ENCODE measurements at places on chromosomes 4 and X.

DNA sequence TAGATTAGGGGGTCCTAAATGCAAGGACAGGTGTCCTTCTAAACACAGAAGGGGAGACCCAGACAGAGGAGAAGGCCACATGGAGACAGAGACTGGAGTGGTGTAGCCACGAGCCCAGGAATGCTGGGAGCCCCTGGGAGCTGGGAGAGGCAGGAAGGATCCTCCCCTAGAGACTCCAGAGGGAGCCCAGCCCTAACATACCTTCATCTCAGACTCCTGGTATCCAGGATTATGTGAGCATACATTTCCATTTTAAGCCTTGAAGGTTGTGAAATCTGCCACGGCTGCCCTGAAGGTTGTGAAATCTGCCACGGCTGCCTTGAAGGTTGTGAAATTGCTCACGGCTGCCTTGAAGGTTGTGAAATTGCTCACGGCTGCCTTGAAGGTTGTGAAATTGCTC is 148.4 kb downstream of the ASMT start:
- DNase-seq = no peak

DNA sequence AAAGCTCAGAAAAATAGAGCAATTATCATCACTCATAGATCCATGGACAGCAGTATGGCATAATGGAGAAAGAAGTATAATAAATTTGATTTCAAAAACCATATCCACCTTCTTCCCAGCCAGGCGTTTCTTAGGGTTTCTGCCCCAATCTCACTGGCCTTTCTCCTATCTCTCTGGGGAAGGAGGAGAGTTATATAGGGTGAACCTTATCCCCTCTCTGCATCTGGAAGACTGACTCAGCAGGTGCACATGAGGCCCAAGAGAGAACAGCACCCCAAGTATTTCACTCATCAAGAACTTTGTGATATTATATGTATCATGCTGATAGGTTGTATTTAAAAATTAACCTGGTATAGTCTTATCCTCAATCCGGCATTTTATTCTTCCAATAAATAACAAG is 318.8 kb upstream of the RASGEF1B start:
- DNase-seq = no peak

DNA sequence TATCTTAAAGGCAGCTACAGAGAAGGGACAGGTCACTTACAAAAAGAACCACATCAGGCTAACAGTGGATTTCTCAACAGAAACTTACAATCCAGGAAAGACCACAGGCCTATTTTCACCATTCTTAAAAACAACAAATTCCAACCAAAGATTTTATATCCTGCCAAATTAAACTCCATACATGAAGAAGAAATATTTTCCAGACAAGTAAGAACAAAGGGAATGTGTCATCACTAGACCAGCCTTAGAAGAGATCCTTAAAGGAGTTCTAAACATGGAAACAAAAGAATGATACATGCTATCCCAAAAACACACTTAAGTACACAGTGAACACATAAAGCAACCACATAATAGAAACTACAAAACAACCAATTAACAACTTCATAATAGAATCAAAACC is 105.6 kb downstream of the ANXA10 start:
- no peak for DNase-seq

DNA sequence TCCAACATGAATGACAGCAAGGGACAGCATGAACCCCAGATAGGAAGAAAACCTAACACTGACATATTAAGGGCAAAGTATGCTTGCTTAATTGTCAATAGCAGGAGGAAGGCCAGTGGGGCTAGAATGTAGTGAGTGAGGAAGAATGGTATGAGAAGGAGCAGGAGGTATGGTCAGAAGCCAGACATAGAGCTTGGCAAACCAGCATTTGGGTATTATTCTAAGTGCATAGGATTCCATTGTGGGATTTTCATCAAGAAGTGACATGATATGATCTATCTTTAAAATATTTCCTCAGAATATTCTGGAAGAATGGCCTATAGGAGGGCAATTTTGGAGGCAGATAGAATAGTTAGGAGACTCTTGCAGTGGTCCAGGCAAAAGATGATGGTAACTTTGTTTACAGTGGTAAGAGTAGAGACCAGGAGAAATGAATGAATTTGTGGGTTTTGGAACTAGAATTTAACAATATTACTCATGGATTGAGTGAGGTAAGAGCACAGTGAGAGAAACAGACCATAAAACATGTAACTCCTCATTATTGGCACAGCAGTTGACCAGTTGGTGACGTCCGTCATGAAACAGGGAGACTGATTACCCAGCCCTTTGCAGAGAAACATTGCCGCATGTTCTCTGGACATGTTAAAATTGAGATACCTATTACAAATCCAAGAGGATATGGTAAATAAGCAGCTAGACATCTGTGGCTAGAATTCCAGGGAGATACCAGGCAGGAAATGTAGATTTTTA is 246.5 kb upstream of the HS3ST1 start:
- DNase-seq = no peak

GRCh38 chr4:176191974-176192373 is 3.4 kb downstream of the SPATA4 start:
- DNase-seq = peak; percentile 25

GRCh38 chr4:148092316-148093014 is 349.7 kb downstream of the NR3C2 start:
- no peak for DNase-seq

DNA sequence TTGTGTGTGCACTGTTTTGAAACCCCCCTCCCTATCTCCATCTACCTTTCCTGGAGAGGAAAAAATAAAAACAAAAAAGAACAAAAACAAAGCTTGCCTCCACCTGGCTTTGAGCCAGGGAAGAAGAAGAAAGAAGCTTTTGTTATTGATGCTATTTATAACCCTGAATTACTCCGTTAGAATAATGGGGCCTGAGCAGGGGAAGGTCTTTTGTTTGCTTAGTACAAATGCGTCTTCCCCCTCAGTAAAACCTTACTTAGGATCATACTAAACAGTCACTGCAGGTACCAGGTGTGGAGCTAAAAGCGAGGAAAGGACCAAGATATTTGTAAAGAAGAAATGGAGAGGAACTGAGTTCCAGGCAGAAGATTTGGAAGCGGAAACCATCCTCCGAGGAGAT is 352.1 kb downstream of the KCNIP4 start:
- no peak for DNase-seq

DNA sequence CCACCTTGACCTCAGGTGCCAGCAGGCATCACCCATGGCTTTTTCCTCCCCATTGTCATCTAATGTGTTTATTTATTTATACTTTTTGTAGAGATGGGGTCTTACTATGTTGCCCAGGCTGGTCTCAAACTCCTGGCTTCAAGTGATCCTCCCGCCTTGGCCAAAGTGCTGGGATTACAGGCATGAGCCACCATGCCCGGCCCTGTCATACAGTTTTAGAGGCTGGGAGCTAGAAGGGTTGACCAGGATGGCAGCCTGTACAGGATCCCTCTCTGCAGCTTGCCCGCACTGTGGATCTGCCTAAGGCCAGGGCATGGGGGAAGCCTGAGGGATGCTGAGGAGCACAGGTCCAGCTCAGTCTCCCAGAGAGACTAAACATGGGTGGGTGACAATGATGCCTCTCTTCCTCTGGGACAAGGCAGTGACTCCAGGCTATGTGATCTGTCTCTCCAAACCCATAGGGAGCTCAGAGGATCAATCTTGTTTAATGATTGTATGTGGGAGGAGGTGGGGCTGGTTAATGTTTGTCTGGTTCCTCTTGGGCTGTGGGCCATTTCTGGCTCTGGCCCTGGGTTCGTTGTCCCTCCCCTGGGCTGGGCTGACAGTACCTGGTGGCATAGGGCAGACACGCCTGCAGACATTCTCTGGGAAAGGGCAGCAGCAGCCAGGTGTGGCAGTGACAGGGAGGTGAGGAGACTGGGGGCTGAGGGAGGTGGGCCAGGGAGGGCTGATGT is 8.3 kb upstream of the GJB1 start:
- DNase-seq = no peak

GRCh38 chr4:86220121-86220520 is 139.7 kb downstream of the MAPK10 start:
- DNase-seq = no peak

DNA sequence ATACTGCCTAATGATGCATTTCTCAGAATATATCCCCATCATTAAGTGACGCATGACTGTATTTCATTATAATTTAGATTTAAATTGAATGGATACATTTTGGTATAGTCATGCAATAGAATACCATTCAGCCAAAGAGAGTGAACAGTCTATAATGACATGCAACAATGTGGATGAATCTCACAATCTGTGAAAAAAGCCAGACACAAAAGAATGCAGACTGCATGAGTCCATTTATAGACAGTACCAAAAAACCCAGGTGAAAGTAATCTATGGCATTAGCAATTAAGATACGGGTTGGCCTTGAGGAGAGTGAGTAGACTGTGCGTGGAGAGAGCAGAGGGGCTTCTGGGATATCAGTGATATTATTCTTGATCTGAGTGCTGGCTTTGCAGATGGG is 239.7 kb upstream of the PGRMC2 start:
- DNase-seq = no peak

GRCh38 chr4:163755013-163755412 is 260.5 kb downstream of the TMA16 start:
- peak; percentile 0 for DNase-seq

DNA sequence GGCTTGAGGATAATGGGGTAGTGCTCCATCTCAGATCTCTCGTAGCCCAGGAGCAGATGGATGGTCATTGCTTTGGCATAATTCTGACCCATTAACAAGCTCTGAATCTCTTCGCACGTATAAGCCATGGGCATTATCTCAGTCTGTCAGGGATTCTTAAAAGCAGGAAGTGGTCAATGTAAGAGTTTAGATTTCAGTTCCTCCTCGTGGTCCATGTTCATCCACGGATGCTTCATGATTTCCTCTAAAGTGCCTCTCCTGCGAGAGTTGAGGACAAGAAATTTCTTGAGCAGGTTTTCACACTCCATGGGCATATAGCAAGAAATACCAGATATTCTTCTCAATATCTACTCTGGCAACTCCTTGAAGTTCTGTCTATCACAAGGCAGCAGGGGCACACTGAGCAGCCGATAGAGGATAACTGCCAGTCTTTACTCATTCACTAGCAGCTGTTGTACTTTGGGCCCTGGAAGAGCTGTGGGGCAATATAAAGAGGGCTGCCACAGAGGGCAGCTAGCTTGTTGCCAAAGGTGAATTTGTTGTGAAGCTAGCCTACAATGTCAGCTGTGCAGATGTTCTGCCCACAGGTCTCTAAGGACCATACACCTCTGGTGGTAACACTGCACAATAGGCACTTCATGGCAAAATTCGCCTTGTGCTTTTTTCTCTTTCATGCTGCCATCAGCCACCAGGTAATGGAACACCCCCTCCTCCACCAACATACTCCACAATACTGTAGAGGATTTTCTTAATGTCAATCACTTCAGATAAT is 52.0 kb upstream of the WDR17 start:
- DNase-seq = no peak

- DNase-seq = peak; percentile 92
These were observed 39.5 kb downstream of the HOPX start for GRCh38 chr4:56641494-56642051.

DNA sequence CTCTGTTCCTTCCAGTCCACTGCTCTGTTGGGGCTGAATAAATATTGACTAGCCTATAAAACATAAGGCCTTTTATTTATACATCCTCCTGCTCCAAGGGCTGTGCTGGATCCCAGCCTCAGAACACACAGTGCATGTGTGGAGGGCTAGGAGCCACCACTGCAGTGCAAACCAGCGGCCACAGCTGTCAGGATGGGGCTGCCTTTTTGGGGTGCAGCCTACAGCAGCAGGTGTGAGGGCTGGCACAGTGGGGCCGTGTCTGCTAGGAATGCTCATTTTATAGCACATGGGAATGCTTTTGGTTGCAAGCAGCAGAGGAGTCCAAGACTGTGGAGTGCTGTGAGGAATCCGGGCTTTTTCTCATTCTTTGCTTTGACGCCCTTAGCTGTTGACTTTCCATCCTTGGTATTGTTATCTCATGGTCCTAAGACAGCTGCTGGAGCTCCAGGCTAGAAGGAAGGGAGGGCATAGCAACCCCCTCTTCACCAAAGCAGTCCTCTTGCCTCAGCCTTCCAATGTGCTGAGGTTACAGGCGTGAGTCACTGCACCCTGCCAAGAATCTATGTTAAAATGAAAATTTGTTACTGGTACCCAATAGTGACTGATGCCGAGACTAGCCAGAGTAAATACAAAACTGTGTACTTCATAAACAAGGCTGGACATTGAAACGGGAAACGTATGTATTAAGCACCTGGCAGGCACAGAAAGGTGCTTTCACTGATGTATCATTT is 334.3 kb upstream of the GATB start:
- DNase-seq = no peak

GRCh38 chr4:82500435-82501153 is 61.2 kb downstream of the TMEM150C start:
- DNase-seq = peak; percentile 60

- DNase-seq = no peak
These were observed 253.5 kb upstream of the GATB start for GRCh38 chr4:152014280-152014679.

GRCh38 chr4:1152290-1152689 is 20.1 kb downstream of the SPON2 start:
- DNase-seq = no peak

GRCh38 chr4:165194368-165194767 is 13.0 kb upstream of the KLHL2 start:
- no peak for DNase-seq

DNA sequence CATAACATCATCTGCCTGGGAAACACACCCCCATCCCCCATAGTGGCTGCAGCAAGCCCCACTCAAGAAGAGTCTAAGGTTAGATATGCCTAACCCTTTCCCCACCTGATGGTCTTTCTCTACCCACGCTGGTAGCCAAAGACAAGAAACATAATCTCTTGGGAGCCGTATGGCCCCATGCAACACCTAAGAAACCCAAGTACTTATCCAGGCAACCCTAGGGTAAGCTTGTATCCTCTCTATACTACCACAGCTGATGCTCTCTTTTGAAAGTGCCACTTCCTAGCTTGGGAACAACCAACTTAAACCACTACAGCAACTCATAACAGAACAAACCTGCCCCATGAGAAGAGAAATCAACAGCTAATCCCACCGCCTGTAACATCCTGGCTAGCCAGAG is 161.1 kb downstream of the MSN start:
- DNase-seq = no peak

DNA sequence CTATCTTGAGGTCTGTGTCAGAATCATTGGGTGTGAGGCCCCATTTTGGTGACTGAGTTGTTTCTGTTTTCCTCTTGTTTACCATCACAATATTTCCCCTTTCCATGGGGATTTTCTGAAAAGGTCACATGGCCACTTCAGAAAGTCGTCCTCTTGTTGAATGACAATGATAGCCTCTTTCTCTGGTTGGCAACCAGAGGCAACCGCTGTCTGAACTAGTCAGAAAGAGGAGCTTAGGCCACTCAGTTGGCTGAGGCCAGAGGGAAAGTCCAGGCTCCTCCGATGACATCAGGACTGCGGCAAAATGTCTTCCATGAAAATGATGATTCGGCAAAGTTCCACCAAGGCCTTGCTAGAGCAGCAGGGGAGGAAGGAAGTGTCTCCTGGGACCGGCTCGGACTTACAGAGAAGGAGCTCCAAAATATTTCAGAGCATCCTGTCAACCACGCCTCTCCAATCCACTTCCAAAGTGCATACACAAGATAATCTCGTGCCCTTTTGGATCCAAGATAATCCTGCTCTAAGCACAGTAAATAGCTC is 19.1 kb upstream of the RBM47 start:
- DNase-seq = no peak
